Stimulated activated CD8-positive, alpha-beta memory T cell treated with anti-CD3 and anti-CD28 coated beads, Interleukin-12 subunit alpha, Interleukin-12 subunit beta, amount 100 ng/mL, for 1 hour (primary cell): ENCODE measurements at places on chromosomes 1 and 21.
A peak's percentile ranks its signal among the peaks of the same experiment; 100 is the strongest.

DNA sequence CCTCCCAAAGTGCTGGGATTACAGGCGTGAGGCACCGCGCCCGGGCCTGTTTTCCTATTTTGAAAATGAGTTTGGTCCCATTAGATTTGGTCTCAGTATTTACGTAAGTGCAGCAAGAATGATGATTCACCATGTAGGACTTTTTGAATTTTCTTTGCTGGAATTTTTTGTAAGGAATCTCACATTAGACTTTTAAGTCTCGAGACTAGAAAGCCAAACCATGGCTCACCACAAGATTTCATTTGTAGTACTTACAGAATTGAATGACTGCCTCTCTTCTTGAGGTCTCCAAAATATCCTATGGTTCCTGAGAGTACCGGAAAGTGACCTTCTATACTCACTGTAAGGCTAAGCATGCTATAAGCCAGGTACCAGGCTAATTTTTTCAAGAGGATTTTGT is 325 bp downstream of the OR14A2 start:
- DNase-seq, result no peak

DNA sequence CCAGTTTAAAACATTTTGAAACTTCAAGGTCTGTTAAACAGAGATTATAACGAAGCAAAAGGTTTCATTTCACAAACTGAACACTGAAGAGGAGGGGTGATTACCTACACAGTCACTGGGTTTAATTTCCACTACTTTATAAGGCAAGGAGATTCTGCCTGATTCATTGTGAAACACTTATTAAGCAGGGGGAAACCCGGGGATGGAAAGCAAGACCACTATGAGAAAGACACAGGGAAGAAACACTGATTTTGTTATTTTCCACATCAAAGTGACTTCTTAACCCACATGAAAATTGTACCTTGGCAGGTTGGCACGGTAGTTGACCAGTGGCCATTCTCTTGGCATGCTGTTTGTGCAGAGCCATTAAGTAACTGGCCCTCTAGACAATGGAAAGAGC is 8.1 kb upstream of the F5 start:
- no peak for DNase-seq

DNA sequence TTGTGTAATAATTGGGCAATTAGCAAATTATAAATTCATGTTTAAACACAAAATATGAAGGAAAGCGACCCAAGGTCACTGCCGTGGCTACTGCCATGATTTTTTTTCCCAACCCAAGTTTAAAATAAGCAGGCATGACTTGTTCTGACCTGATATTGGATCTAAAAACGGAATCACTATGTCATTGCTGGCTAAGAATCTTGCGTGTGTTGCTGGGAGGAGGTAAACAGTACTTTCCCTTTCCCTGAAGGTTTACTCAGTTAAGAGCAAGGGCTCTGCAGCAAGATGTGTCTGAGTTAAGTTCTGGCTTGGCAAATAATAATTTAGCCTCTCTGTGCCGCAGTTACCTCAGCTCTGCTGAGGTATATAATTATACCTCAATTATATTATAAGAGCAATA is 125.7 kb upstream of the L1TD1 start:
- no peak for DNase-seq

- DNase-seq, result no peak
These were observed 27.9 kb downstream of the AXDND1 start for GRCh38 chr1:179393721-179394120.

- DNase-seq, result no peak
These were observed 47.8 kb upstream of the LRRN2 start for GRCh38 chr1:204733289-204733688.

GRCh38 chr1:42210421-42211133 is 46.0 kb upstream of the GUCA2A start:
- no peak for DNase-seq

- no peak for DNase-seq
These were observed 119.1 kb downstream of the RGS7 start for GRCh38 chr1:241237873-241238272.

GRCh38 chr1:157628773-157629172 is 30.9 kb upstream of the FCRL4 start:
- DNase-seq, result no peak

DNA sequence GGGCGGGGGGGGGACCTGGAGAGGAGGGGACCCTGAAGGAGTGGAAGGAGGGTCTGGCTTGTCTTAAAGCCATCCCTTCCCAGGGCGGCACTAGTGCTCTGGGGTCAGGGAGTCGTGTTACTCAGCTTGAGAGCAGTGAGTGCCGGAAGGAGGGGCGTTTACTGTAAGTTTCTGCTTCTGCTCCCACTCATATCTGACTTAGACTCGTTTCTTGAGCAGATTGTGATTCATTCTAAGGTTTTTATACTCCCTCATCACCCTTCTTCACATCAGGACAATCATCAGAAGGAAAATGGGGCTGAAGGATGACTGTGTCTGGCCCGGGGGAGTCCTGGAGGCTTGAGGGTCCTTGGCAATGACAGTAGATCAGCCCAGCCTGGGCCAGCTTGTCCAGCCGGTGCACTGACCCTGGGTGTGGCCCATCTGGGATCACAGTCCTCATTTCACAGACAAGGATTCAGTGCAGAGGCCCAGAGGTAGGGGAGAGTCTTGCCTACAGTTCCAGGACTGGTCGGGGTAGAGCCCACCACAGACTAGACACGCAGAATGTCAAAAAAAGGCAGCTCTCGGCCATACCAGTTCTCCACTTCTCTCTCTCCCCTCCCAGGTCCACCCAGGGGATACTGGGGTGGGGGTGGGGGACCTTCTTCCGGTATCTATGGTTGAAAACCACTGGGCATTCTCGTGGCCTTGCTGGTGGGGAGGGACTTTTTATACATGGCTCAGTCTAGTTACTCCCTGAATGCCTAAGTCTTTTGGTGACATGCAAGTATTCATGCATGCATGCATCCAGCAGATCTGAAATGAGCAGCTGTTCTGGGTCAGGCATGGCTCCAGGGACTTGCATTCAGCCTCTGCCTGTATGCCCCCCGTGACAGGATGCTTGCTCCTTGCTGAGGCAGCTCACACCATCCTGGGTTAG is 5.1 kb downstream of the TNFRSF8 start:
- no peak for DNase-seq

GRCh38 chr1:61420909-61421835 is 303.8 kb downstream of the TM2D1 start:
- no peak for DNase-seq

DNA sequence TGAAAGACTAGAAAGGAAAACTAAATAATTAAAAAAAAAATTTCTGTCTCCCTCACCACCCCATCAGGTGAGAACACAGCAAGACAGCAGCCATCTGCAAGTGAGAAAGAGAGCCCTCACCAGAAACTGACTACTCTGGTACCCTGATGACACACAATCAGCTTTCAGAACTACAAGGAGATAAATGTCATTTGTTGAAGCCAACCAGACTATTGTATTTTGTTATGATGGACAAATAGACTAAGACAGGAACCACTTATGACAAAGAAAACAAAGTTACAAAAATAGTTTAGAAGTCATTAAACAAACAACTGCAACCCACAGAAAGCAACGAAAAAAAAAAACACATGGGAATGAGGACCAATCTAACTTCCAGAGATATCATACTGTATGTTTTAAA is 98.3 kb downstream of the FAF1 start:
- DNase-seq, result no peak

DNA sequence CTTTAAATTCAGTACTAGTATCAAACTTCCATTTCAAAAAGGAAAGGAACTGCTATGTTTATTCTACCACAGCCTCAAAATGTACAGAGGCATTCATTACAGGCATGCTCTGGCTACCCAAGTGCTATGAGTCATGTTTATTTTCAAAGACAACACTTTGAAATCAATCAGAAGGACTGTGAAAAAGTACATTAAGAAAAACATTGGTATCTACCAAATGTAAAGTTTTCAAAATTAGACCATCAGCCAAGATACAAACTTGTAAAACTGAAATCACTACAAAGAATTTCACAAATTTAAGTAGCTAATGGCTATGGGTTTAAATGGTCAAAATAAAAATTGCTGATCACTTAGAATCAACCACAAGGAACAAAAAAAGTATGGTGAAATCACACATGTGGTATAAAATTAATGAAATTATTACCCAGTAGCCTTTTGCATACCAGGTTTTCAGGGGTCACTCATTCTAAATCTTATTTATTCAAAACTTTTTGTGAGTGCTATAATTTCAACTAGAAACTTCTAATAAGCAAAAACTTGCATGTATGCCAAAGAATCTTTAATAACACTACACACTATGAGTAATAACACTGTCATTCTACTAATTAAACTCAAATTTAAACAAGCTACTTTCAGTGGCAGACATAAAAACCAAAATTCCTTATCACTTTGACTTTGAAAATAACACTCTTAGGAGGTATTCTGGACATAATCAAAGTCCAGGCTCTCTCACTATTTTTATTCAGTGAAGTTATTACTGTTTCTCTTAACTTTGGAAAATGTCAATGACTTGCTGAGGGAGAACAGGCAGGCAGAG is 49.2 kb downstream of the ENAH start:
- no peak for DNase-seq

GRCh38 chr1:64608005-64608650 is 136.7 kb upstream of the RAVER2 start:
- DNase-seq, result no peak

DNA sequence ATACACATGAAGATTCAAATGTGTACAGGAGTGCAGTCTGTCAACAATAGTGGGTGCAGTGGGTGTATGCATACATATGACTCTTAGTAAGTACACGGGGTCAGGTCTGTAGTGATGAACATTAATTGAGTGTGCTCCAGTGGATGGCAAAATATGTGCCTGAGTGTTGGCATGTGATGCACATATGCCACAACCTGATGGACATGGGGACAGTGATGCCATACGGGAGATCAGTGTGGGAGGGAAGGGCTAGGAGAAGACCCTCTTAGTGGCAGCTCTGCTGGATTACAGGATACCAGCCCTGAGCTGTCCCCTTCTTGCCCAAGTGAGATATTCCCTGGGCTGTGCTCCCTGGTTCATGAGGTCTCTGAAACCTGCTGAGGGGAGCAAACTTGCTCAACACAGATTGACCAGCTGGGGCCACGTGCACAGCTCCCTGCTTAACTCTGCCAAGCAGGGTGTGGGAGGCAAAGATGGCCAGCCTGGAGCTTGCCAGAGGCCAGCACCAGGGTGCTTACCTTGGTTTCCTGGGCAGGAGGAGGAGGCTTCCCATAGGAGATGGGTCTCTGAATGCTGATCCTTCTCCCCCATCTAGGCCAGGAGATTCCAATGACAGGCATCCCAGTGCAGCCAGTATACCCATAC is 2.2 kb downstream of the SHISA4 start:
- DNase-seq, result no peak

GRCh38 chr1:151047591-151047924 is at the start of gene C1orf56:
TSS of gene C1orf56 (plus strand) at chr1:151047751. CDS start at chr1:151047848, 97 bp downstream.
- no peak for DNase-seq

DNA sequence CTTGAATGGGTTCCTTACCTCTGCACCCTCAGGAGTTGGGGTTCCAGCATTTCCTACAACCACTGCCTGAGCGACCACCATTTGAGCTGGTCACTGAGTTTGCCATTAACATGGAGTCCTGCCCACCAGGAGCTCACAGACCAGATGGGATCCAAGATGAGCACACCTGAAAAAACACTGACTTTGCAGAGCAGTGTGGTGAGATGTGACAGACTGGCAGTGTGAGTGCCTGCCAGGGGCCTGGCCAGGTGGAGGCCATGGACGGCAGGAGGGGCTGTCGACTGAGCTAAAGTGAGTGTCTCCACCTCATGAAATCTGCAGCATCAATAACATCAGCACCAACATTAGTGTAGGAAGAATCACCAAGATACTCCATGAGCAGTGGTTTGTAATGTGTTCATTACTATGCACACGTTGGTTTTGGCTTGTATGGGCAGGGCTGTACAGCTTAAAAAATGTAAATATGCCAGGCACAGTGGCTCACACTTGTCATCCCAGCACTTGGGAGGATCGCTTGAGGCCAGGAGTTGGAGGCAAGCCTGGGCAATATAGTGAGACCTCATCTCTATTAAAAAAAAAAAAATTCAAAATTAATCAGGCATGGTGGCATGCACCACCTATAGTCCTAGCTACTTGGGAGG is 12.2 kb upstream of the MIXL1 start:
- no peak for DNase-seq

- no peak for DNase-seq
These were observed 40.0 kb upstream of the CTPS1 start for GRCh38 chr1:40939320-40940059.

- no peak for DNase-seq
These were observed 107.5 kb upstream of the SERTAD4 start for GRCh38 chr1:210125143-210125542.

- no peak for DNase-seq
These were observed 84.5 kb upstream of the GCLM start for GRCh38 chr1:93993731-93994130.

GRCh38 chr1:244735404-244735803 is 82.5 kb downstream of the DESI2 start:
- DNase-seq, result no peak

- DNase-seq, result peak; percentile 3
These were observed 90.9 kb upstream of the PGD start for GRCh38 chr1:10308001-10308400.
